ENCODE measurements at places on chromosomes 3 and 15.

- DNase-seq, result no peak
Observed at GRCh38 chr15:82979726-82980125, 6.3 kb upstream of the RAMAC start.

DNA sequence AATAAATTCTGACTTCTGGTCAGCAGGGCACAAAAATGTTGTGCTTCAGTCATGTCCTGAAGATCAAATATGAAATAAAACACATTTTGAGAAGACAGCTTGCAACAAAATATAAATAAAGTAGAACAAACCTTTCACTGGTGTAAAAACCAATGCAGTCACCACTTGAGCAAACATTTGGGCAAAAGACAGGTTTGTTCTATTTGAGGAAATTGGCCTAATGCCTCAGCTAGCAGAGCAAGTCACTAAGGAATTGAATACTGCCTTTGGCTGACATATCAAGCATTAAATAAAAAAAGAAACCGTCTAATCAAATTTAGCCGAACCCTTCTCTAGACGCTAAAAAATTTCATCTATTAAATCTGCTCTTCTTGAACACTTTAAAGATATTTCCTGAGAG lies 475.4 kb upstream of the CNTN3 start:
- no peak for DNase-seq

GRCh38 chr3:35042210-35042991 lies 596.9 kb upstream of the ARPP21 start:
- no peak for DNase-seq

GRCh38 chr3:134473868-134474546 lies 11.8 kb downstream of the ANAPC13 start:
- DNase-seq, result peak; percentile 56

DNA sequence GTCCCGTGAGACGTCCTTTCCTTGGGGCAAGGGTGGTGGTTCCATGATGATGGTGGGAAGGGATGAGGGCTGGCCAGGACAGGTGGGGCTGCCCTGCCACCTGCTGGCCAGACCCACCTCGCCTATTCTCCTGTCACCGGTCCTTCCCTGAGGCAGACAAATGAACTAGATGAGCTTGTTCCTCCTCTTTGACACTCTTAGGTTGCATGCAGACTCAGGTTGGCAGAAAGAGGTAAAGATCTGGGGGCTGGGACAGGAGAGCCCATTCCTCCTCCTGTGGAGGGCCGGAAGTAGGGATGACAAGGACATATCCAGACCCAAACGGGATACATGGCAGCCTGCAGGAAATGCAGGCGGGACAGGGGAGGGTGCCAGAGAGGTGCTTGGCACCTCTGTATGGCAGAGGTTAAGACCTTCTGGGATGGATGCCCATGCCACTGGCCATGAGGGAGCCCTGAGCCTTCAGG lies 38.6 kb downstream of the ACSBG1 start:
- peak; percentile 81 for DNase-seq

GRCh38 chr15:38687775-38688495 lies 123.3 kb upstream of the RASGRP1 start:
- DNase-seq, result no peak

Data from D341Med (cell line).